NCI-H345 (cell line): ENCODE measurements at places on chromosomes 3 and 15.

DNA sequence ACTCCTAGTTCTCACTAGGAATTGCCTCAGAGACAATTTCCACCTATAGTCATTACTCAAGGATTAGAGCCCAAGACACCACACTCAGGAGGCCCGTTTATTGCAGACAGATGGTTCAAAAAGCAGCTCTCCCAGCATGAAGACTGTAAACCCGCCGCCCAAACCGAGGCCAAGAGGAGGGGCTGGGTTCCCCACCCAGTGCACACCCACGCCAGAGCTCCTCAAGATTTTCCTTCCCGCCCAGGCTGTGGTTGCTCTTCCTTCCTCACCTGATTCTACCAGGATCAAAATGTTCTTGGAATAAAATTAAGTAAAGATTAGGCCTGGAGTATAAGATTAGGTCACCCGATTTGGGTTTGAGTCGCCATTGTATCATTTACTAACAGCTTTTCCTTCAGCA lies 364.4 kb downstream of the MECOM start:
- DNase-seq = no peak

DNA sequence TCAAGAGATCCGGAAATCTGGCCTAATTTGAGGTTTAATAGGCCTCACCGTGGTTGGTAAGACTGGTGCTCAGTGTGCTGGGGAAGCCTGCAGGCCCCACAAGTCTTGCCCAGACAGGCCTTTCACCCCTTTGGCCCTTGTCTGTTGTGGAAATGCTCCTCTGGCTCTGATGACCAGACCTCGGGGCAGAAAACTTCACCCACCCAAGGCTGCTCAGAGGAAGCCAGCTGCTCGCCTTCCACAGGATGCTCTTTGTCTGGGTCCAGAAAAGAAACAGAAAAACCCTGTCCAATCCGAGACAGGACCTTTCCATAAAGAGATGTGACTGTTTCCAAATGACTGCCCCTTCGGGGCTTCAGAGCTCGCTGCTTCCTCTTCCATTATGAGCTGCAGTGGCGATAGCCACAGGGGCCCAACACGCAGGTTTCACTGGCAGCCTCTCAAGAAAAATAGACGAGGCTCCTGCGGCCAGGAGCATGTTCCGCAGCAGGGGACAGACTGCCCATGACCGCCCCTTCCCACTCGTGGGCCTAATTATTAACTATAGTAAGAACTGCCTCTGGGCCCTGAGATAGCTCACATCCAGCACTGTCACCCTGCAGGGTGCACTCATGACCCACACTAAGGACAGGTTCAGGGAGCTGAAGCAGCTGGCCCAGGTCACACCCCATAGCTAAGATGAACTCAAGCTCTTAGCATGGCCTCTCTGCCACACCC lies 6.8 kb upstream of the SNX22 start:
- DNase-seq = no peak

DNA sequence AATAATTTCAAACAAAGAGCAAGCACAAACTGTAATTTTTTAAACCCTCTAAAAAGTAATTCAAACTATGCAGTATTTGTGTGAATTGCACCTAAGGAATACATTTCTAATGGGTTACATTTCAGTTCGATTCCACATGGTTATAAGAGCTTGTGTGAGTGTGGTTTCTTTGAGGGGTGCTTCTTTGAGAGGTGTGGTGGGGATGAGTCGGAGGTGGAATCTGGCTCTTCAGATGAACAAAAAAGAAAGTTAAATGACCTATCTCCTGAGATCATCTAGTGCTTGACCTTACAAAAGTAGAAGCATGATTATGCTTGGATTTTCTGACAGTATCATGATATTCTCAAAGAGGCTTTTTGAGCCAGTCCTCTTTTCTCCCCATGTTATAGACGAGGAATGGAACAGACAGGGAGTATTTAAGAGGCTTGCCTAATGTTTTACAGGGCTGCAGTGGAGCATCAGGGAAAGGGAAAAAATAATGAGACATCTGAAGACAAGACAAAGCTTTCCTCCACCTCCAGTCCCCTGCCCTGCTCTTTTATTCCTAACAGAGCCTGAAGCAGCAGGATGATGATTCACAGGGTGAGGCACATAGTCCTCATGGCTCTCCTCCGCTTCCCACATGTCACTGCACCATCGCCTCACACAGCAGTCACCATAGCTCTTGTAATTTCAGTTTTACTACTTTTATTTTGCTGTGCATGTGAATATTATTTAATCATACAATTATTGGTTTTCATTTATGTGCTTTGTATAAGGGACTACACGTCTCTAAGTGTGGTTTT lies 82.0 kb downstream of the LYSMD4 start:
- DNase-seq = no peak

DNA sequence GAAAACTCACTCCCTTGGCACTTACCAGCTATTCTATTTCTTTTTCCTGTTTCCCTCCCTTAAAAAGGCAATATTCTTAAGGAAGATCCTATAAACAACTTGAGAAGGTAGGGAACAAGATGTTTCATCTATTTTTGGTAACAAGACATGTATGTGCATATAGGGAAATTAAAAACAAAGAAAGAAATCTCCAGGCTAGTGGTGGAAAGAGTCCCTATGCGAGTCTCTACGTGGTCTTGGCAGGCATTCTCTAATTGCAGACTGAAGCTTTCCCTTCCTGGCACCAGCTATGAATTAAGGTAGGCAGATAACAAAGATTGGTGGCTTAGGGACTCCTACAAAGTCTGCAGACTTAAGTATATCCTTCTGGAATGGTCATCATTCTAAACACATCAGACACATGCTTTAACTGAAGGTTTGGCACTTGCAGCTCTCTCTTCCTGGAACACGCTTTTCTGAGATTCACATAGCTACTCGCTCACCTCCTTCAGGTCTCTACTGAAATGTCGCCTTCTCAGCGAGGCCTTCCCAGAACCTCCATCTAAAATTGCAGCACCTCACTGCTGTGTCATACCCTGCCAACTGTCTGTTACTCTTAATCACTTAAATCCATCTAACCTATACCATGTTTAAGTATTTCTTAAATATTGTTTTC lies 336.0 kb downstream of the VGLL3 start:
- DNase-seq = no peak

DNA sequence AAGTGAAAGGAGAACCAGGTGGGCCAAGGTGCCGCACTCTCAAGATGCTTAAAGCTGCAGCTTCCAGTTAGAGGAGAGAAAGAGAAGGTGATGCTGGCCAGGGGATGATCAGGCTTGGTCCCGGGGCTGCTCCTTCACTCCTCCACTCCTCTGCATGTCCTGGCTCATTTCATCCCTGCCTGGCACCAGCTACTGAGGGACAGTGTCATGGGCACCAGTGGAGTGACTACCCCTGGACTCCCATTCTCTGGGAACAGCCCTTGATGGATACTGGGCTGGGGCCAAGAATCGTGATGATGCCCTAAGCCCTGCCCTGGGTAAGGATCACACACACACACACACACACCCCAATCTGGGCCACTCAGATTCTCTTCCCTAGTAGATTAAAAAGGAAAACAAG lies 243.7 kb downstream of the UACA start:
- no peak for DNase-seq

- DNase-seq = no peak
Measured at GRCh38 chr3:138114431-138114918, 933 bp downstream of the DZIP1L start.

- DNase-seq = no peak
Measured at GRCh38 chr15:84648539-84648938, 5.5 kb downstream of the WDR73 start.

- DNase-seq = no peak
Measured at GRCh38 chr3:170829546-170830272, 40.3 kb downstream of the RPL22L1 start.

- no peak for DNase-seq
Measured at GRCh38 chr3:71240034-71240433, 343.5 kb downstream of the FOXP1 start.

DNA sequence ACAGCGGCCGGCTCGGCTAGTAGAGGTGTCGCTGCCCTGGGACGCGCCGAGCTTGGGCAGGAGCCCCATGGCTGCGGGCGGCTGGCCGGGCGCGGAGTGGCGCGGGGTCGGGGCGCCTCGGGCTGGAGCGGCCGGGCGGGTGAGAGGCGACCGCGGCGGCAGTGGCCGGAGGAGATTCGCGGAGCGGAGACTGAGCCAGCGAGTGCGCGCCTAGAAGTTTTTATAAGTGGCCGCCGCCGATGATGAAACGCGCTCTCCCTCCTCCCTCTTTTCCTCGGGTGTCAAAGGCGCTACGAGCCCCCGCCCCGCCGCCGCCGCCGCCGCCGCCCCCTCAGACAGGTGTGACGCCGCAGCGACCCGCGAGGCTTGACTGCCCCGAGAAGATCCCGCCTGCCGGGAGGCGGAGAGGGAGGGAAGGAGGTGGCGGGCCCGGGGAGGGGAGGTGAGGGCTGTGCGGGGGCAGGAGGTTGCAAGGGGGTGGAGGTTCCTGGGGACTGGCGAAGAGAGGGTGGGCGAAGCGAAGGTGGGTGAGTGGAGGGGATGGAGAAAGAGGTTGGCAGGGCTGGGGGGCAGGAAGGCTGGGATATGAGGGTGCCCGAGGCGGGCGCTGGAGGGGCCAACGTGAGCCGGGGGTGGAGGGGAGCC lies at the start of gene SLCO2A1:
Gene SLCO2A1, minus strand, starts transcription at position 192 of the 645 bp plus-strand sequence. Its CDS starts 123 bp downstream, at position 69.
- peak; percentile 33 for DNase-seq

GRCh38 chr3:126137490-126138130 lies 42.8 kb downstream of the ALDH1L1 start:
- no peak for DNase-seq

GRCh38 chr3:146052791-146053310 lies 108.1 kb downstream of the PLOD2 start:
- DNase-seq = no peak

DNA sequence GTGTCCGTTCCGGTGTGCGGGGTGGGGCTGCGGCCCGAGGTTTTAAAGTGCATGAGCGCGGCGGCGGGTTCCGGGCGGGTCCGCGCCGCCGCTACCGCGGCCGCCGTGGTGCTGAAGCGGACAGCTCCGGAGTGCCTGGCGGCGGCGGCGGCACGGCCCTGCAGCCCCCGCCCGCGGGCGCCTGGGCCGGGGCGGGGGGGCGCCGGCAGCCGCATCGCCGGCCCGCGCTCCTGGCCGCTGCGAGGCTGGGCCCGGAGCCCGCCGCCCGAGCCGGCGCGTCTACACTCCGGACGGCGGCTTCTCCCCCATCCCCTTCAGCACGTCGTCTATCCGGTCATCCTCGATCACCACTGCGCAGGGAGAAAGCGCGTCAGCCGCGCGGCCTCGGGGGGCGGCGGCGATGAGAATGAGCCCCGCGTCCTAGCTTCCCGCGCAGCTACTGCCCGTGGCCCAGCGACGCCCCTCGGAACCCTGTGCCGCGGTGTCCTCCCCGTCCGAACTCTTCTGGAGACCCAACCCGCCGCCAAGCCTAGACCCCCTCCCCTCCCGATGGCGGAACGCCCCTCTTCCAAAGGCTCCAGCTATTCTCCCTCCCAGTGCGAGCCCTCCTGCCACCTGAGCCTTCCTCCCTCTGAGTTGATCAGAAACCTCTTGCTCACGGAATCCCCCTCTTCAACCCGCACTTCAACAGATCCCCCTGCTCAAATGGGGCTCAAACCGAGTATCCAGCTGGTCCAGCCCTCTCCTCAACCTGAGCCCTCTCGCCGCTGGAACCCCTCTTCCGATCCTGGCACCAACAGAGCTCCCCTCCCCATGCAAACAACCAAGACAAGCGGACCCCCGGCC lies 1.3 kb downstream of the CAMK2N2 start:
- no peak for DNase-seq

DNA sequence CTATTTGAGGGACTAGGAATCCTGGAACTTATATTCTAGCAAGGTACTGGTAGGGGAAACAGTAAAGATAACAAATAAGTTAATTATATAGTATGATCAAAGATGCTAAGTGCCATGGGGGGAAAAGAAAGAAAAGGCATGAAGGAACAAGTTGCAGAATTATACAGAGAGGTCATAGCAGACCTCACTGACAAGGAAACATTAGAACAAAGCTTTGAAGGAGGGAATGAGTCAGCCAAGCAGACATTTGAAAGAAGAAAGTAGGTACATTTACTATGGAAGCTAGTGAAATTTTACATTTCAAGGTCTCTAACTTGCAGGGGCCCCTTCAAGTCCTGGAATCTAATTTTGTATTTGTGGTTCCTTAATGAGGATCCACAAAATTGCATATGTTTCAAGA lies 57.2 kb upstream of the TIPARP start:
- no peak for DNase-seq

GRCh38 chr15:74906450-74907162 lies at the start of gene FAM219B:
Gene FAM219B (minus strand): TSS chr15:74906851. CDS start chr15:74906800, 51 bp downstream.
- peak; percentile 80 for DNase-seq

GRCh38 chr3:101240719-101241399 lies 79.5 kb downstream of the IMPG2 start:
- no peak for DNase-seq

- DNase-seq = no peak
Measured at GRCh38 chr3:3610581-3611298, 188.5 kb upstream of the LRRN1 start.

GRCh38 chr3:16294844-16295243 lies 29.8 kb downstream of the OXNAD1 start:
- no peak for DNase-seq

DNA sequence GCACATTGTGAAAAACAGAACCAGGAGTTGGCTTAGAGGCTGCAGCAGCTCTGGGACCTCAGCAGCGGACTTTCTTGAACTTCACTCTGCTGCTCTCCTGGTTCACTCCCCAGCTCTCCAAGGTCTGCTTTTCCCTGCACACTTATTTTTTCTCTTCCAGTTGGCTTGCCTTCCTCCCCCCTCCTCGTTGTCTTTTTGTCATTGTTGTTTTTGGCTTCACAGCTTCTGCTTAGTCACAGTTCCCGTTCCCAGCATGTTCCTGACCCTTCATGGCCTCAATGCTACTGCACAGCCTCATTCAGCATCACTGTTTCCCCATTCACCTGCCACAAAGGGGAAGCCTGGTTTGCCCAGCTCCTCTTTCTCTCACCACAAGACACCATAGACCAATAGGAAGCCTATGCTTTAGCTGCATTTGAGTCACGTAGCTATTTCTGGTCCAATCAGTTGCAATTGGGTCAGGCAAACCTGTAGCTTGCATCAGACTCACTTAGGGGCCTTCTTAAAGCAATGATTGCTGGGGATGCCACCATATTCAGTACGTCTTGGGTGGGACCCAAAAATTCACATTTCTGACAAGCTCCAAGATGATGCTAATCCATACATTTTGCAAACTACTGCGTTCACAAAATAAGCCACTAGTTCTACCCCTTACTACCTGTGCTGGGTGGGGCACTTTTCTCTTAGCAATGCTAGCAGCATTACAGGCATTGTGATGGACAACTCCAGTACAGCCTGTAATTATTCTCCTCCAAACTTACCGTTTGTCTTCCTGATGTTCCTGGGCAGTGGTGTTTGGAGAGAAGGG lies 7.8 kb upstream of the SUMF1 start:
- DNase-seq = no peak

DNA sequence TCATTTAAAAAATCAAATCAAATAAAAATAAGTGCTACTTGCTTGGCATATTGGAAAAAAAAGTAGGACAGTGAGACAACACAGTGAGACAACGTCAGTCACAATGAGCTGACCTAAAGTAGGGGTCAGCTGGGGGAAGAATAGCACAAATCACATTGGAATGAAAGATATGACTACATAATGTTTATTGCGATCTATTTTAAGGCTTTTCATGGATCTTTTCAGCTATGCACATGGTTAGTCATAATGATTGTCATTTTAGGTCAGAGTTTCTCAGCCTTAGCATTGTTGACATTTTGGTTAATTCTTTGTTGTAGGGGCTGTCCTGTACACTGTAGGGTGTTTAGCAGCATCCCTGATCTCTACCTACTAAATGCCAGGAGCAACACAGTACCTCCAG lies 44.5 kb downstream of the CMSS1 start:
- DNase-seq = no peak
